ENCODE measurements at places on chromosomes 7 and 10.

GRCh38 chr10:43978091-43978490 lies 329.4 kb upstream of the ZNF32 start:
- no peak for DNase-seq

- no peak for DNase-seq
Measured at GRCh38 chr7:149468208-149468607, 7.3 kb upstream of the ZNF777 start.

GRCh38 chr7:72003236-72003635 lies 408.9 kb downstream of the CALN1 start:
- no peak for DNase-seq

GRCh38 chr10:84415539-84416244 lies 87.3 kb downstream of the CCSER2 start:
- DNase-seq: no peak

DNA sequence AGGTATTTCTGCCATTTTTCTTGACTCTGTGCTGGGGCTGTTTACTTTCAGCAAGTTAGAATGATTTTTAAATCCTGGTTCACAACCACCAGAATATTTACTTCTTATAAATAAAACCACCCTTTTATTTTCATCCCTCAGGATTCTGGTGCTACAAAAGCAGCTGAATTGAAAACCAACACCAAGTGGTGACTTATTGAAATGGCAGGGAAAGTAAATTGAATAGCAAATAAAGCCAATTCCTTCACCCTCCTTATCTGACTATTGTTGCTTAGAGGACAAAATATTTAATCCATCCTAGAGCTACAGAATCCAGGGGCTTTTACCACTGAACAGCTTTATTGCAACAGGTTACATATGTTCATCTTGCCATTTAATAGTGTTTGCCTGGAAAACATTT lies 828.6 kb upstream of the GHITM start:
- DNase-seq: no peak

DNA sequence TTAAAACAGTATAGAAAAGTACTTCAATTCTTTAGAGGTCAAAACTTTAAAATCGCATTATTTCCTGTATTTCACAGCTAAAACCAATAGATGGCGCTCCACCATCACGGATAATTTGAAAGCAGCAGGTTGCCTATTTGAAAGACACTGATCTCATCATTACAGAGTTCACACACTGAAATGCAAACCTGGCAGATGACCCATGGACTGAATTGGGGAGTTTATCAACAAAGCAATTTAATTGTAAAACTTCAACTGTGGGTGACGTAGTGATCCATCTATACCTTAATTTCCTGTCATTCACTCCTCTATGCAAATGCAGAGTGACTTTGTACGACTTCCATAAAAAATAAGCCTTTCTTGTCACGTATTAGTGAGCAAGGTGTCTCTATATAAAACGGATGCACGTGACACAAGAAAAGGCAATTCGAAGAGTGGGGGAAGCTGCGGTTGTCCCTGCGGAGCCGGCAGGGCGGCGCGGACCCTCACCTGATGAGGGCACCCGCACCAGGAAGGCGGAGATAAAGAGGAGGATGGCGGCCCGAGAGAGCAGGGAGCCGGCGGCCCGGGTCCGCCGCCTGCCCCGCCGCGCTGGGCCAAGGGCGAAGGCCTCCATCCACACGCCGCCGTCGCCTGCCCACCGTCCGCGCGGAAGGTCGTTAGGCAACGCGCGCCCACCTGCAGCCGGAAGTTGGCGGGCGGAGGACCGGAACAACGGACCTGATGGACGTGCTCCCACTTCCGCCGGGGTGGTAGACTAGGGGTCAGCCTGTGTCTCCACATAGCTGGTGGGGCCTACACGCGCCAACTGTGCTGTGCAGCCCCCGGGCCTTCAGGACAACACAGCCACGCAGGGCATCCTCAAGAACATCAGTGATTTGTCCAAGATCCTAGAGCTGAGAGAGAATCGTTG lies at the start of gene ZPBP:
ZPBP (minus strand) TSS at position 668 of the 913 bp plus-strand sequence; CDS start at position 616, 52 bp downstream.
- peak; percentile 51 for DNase-seq
